ENCODE measurements at places on chromosomes 7 and 10.

- H3K4me1 ChIP-seq, result no peaks in the 10 kb centered on the region
- H3K27me3 ChIP-seq, result peaks cover under 1% of the 10 kb centered on the region
- H3K27ac ChIP-seq, result no peak overlapping the region
- no peak for DNase-seq
- no peaks in the 10 kb centered on the region for H3K36me3 ChIP-seq
- H3K4me3 ChIP-seq, result no peak overlapping the region
Observed at GRCh38 chr10:16156681-16157080, 280.1 kb upstream of the PTER start.

DNA sequence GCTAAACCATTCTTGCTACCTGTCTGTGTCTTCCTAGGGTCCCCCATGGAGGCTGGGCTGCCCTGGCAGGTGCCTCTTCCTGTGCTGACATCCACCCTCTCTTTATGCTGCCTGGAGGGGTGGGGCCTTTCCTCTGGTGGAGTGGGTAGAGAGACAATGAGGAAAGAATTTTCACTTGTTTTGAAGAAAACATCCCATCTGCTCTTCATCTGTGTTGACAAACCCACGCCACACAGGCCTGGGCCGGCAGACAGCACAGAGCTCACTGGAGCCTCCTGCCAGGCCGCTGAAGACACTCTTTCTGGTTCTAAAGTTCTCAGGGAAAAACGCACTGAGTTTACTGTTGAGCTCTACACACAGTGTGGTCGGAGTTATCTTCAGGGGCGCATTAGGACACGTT is 328.2 kb downstream of the GLRX3 start:
- DNase-seq, result peak; percentile 6
- H3K4me3 ChIP-seq, result no peak overlapping the region
- no peaks in the 10 kb centered on the region for H3K36me3 ChIP-seq
- no peaks in the 10 kb centered on the region for H3K4me1 ChIP-seq
- no peaks in the 10 kb centered on the region for H3K27me3 ChIP-seq

GRCh38 chr10:88138319-88138848 is 275.0 kb downstream of the PTEN start:
- no peak overlapping the region for H3K4me3 ChIP-seq
- H3K4me1 ChIP-seq, result peaks cover 5% of the 10 kb centered on the region
- H3K36me3 ChIP-seq, result peaks cover 3% of the 10 kb centered on the region

DNA sequence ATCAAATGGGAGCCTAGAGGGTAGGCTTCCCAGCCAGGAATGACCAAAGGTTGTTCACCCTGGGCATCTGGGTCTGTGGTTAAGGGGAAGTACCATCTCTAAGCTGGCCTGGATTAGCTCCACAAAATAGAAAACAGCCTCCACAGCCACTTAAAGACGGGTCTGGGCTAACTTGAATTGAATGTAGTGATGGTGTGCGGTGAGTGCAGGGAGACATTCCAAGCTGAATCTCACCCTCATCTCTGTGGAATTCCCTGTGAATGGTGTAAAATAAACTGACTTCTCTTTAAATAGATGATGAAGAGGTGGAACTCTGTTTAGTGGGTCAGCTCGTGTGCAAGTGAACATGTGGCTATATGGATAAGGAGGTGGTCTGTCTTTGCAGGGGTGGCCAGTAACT is 251.0 kb downstream of the DYNC1I1 start:
- H3K27me3 ChIP-seq, result peaks cover 8% of the 10 kb centered on the region
- no peak overlapping the region for H3K4me3 ChIP-seq
- H3K27ac ChIP-seq, result no peak overlapping the region
- no peaks in the 10 kb centered on the region for H3K4me1 ChIP-seq
- DNase-seq, result no peak
- H3K36me3 ChIP-seq, result no peaks in the 10 kb centered on the region

DNA sequence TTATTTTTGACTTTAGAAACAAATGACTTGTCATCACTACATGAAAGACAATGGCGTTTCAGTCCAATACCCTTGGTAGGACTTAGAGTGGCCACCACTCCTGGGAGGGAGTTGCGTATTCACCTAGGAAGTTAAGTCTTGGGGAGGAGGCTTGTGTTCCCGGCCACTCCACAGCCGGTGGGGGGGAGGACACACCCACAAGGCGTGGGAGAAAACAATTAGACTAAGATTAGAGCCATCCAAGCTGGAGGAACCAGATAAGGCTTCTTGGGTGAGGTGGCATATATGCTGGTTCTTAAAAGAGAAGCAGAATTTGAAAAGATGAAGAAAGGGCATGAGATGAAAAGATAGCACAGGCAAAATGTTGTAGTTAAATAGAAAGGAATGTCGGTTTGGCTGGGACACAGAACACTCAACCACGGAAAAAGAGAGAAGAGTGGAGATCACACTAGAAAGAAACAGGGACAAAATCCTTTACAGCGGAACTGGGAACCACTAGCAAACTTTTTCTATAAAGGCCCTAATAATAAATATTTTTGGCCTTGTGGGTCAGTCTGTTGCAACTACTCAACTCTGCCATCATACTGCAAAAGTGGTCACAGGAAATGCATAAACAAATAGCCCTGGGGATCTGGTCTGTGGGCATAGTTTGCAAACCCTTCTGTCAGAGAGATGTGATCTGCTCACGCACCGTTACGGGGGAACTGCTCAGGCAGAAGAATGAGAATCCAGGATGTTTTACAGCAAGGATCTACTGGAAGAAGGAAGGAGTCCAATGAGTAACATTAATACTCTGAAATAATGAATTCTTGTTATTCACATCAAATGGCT is 651.8 kb downstream of the PARD3 start:
- no peaks in the 10 kb centered on the region for H3K27me3 ChIP-seq
- H3K36me3 ChIP-seq, result peaks cover 2% of the 10 kb centered on the region
- H3K27ac ChIP-seq, result no peak overlapping the region

GRCh38 chr7:98483964-98484545 is 83.2 kb upstream of the BAIAP2L1 start:
- no peak for DNase-seq
- H3K36me3 ChIP-seq, result no peaks in the 10 kb centered on the region
- H3K27me3 ChIP-seq, result peaks cover 28% of the 10 kb centered on the region
- no peak overlapping the region for H3K27ac ChIP-seq
- no peaks in the 10 kb centered on the region for H3K4me1 ChIP-seq
- H3K4me3 ChIP-seq, result no peak overlapping the region

- DNase-seq, result no peak
- peaks cover 33% of the 10 kb centered on the region for H3K27me3 ChIP-seq
- peaks cover 6% of the 10 kb centered on the region for H3K4me1 ChIP-seq
- H3K27ac ChIP-seq, result no peak overlapping the region
Observed at GRCh38 chr10:64036321-64036930, 515.2 kb downstream of the REEP3 start.

GRCh38 chr7:55469721-55470120 is 102.6 kb downstream of the VOPP1 start:
- peaks cover 49% of the 10 kb centered on the region for H3K4me1 ChIP-seq
- DNase-seq, result no peak
- peak overlapping the region; percentile 35 for H3K27ac ChIP-seq

- no peak for DNase-seq
- H3K4me3 ChIP-seq, result no peak overlapping the region
- no peak overlapping the region for H3K27ac ChIP-seq
Observed at GRCh38 chr10:127578961-127579305, 29.8 kb downstream of the NPS start.

DNA sequence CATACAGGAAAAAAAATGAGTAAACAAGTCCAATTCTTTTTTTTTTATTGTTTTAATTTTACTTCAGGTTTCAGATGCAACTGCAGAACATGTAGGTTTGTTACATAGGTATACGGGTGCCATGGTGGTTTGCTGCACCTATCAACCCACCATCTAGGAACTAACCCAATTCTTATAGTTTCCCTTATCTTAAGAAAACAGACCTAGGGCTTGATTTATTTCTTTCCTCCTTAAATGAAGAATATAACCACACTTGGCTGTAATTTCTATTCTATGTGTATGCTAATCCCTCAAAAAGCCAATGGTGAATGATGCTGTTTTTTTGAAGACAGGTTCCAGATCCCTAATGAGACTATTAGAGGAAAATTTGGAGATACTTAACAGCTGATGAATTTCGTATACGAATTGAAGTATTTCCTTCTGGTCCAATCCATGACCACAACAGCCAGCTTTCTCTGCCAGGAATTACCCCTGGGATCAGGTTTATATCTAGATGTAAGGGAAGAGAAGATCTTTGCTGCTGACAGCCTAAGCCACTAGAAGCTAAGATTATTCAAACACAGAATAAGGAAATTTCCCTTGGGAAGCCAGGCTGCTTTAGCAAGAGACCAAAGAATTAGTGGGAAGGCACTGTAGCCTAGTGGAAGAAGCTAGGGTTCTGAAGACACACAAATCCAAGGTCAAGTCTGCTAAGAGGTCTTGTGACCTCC is 115.8 kb downstream of the INHBA start:
- no peak overlapping the region for H3K4me3 ChIP-seq
- no peak overlapping the region for H3K27ac ChIP-seq
- H3K36me3 ChIP-seq, result no peaks in the 10 kb centered on the region
- no peaks in the 10 kb centered on the region for H3K27me3 ChIP-seq
- DNase-seq, result no peak

DNA sequence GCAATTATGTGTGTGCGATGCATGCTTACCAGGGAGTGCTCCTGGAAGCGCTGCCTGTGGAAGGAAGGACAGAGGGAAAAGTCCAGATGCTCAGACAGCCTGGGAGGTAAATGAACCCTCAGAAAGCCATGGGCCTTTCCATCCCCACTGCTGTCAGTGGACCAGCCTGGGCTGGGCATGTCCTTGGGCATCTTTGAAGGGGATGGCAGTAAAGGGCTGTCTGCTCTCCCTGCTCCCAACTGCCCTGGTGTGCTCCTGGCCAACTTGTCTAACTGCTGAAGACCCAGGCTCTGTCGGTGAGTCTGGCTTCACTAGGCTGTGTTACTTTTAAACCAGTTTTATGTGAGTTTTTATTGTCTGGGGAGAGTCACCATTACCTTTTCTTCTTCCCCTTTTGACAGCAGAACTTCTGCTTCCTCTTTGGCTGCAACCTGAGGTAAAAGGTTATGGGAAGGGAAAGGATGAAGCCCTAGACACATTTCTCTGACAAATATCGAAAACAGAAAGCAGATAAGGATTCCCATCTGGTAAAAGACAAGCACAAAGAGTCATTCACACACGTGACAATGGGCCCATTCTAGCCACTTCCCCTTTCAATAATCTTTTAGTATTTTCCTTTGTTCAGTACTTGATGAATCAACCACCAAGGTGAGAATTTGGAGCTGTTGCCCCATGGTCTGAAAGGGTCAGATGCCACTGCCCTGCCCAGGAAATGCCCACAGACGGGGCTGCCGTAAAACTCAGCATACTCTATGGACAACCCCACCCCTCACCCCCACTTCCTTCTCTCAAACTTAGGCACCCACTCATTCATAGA is 27.6 kb upstream of the PIK3AP1 start:
- H3K27me3 ChIP-seq, result no peaks in the 10 kb centered on the region
- DNase-seq, result no peak
- H3K36me3 ChIP-seq, result peaks cover 2% of the 10 kb centered on the region
- peaks cover 7% of the 10 kb centered on the region for H3K4me1 ChIP-seq
- no peak overlapping the region for H3K4me3 ChIP-seq
- H3K27ac ChIP-seq, result no peak overlapping the region

DNA sequence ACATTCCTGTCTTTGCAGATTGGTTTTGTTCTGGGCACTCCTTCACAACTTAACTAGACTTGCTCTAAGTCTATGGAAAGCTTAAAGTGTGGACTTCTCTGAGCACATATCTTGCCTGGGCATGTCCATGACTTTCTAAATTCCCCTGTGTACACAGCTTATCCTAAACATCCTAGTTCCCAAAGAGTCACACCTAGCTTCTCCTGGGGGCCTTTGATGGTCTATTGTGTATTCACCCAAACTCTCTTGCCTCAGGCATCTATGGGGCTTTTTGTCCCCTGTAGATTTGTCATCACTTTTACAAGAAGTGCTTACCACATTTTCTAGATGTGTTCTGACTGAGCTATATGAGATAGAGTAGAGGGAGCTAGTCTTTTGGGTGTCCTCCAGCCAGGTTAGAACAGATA is 12.2 kb upstream of the ZNF488 start:
- no peak for DNase-seq
- H3K36me3 ChIP-seq, result no peaks in the 10 kb centered on the region
- peaks cover 87% of the 10 kb centered on the region for H3K27me3 ChIP-seq
- no peak overlapping the region for H3K4me3 ChIP-seq
- H3K27ac ChIP-seq, result no peak overlapping the region
- no peaks in the 10 kb centered on the region for H3K4me1 ChIP-seq

- no peaks in the 10 kb centered on the region for H3K36me3 ChIP-seq
- H3K27me3 ChIP-seq, result peaks cover 39% of the 10 kb centered on the region
- peaks cover 6% of the 10 kb centered on the region for H3K4me1 ChIP-seq
- no peak overlapping the region for H3K4me3 ChIP-seq
- no peak for DNase-seq
Observed at GRCh38 chr10:17622061-17622460, 4.9 kb upstream of the HACD1 start.

GRCh38 chr7:24328050-24328449 is 44.1 kb downstream of the NPY start:
- H3K4me3 ChIP-seq, result no peak overlapping the region
- H3K4me1 ChIP-seq, result no peaks in the 10 kb centered on the region
- H3K27ac ChIP-seq, result no peak overlapping the region
- DNase-seq, result no peak

DNA sequence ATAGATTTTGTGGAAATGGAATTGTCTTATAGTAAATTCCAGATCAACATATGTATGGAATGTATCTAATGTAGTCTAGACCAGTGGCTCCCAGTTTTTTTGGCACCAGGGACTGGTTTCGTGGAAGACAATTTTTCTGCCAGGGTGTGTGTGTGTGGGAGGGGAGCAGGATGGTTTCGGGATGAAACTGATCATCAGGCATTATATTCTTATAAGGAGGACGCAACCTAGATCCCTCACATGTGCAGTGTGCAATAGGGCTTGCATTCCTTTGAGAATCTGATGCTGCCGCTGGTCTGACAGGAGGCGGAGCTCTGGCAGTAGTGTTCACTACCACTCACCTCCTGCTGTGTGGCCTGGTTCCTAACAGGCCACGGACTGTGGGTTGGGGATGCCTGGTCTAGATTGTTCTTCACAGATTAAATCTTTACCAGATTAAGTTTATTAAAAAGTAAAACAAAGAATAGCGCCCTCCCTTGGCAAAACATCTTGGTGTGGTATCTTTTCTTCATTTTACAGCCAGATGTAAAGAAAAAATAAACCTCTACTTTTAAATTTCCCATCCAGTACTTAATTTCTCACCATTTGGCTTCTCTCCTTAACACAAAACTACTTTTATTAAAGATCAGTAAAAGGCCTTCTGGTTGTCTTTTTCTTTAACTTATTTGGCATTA is 48.4 kb downstream of the SEPTIN7 start:
- H3K27me3 ChIP-seq, result no peaks in the 10 kb centered on the region
- peaks cover 46% of the 10 kb centered on the region for H3K4me1 ChIP-seq
- no peak for DNase-seq
- H3K4me3 ChIP-seq, result no peak overlapping the region

DNA sequence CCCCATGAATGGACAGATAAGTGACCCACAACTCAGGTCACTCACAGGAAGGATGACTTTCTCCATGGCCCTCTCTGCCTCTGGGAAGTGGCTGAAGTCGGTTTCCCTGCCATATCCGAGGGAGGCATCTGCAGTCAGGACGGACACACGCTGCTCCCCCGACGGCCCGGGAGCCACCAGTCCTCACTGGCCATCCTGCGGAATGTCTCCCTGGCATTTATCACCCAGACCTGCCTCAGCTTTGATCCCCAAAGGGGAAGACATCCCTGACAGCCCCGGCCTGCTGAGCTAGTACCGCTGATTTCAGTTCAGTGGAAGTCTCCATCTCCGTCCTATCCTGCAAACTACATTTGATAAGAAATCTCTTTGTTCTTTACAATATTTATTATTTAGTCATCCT is 339.5 kb upstream of the MKI67 start:
- no peaks in the 10 kb centered on the region for H3K27me3 ChIP-seq
- H3K27ac ChIP-seq, result no peak overlapping the region
- H3K36me3 ChIP-seq, result no peaks in the 10 kb centered on the region
- H3K4me1 ChIP-seq, result no peaks in the 10 kb centered on the region
- H3K4me3 ChIP-seq, result no peak overlapping the region
